ENCODE measurements at places on chromosomes 2 and 18.
A peak's percentile ranks its signal among the peaks of the same experiment; 100 is the strongest.

DNA sequence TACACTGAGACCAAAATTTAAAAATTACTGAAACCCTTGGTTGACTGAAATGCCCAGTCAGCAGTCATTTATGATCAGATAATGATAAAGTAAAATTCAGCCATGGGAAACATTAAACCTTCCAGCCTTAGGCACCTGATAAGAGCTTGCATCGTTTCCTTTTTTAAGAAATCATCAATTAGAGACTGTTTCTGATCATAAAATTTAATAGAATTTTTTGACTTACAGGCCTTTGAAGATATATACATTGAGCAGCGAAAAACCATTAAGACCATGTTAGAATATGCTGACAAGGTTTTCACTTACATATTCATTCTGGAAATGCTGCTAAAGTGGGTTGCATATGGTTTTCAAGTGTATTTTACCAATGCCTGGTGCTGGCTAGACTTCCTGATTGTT, 99.6 kb upstream of the CSRNP3 start:
- DNase-seq = no peak

GRCh38 chr18:45063246-45064038, 382.8 kb downstream of the SETBP1 start:
- DNase-seq = no peak

- no peak for DNase-seq
Observed at GRCh38 chr2:241931084-241931975, 61.8 kb downstream of the RTP5 start.

DNA sequence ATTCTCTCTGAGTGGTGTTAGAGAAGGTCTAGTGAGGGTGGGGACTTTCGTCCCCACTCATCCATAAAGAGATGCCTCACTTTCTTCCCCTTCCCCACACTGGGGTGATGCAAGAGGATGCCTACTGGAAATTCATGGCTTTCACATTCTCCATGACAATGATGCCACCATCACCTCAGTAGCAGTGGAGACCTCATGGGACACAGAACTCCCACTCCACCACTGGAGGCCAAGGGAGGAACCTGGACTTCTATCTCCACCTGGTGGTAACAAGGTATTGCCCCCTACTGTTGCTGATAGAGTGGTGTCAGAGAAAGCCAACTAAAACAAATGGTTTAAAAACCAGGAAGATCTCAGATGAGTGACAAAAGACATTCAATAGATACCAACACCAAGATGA, 110.9 kb downstream of the INHBB start:
- no peak for DNase-seq

GRCh38 chr2:32977228-32977758, 30.5 kb downstream of the LTBP1 start:
- no peak for DNase-seq

- no peak for DNase-seq
Observed at GRCh38 chr18:3081584-3081991, 68.6 kb upstream of the LPIN2 start.

- DNase-seq = no peak
Observed at GRCh38 chr2:7573166-7573825, 656.1 kb downstream of the RNF144A start.

DNA sequence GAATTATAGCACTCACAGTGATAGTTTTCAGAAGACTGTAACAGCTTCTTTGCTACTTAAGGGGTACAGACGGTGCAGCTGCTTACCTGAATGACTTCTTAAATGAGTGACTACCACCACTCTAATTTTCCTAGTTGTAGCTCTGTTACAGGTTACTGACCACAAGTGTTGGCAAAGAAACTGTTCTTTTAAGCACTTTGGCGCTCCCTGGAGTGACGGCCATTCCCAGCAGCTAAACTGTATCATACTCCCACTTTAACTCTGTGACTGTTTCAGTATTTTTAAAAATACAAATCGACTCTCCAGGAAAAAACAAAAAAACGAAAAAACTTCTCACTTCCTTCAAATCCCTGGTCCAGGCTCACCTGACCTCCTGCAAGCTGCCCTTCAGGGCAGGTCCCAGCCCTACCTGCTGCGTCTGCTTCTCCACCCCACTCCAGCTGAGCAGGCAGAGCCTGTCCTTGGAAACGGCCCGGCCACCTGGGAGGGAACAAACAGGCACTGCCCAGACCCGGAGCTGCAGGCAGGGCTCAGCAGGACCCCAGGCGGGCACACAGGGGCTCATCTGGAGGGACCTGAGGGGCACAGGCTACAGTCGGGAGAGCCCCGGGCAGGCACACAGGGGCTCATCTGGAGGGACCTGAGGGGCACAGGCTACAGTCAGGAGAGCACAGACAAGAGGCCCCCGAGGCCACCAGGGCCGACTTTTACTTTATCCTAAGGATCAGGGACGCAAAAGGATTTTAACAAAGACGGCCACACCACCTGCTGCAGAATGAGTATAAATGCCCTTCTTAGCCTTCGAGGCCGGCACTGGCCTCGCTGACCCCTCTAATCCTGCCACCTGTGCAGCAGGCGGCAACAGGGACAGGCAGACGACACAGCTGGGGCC, 24.5 kb downstream of the SLC66A2 start:
- DNase-seq = no peak

DNA sequence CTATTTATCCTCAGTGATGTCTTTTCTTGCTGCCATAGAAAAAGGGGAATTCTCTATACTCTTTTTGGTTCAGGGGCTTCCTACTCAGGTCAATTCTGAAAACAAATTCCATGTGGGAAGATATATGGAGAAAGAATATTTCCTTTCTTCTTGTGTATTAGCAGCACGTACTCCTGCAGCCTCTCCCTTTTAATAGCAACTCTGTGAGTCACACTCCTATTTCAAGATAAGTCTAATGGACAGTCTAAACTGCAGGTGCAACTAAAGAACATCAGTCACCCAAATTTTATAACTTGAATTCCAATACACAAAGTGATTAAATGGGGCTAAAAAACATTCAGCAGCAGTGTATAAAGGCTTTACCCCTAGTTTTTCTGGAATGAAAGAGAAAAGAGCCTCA, 942.2 kb downstream of the CNTNAP5 start:
- DNase-seq = no peak

DNA sequence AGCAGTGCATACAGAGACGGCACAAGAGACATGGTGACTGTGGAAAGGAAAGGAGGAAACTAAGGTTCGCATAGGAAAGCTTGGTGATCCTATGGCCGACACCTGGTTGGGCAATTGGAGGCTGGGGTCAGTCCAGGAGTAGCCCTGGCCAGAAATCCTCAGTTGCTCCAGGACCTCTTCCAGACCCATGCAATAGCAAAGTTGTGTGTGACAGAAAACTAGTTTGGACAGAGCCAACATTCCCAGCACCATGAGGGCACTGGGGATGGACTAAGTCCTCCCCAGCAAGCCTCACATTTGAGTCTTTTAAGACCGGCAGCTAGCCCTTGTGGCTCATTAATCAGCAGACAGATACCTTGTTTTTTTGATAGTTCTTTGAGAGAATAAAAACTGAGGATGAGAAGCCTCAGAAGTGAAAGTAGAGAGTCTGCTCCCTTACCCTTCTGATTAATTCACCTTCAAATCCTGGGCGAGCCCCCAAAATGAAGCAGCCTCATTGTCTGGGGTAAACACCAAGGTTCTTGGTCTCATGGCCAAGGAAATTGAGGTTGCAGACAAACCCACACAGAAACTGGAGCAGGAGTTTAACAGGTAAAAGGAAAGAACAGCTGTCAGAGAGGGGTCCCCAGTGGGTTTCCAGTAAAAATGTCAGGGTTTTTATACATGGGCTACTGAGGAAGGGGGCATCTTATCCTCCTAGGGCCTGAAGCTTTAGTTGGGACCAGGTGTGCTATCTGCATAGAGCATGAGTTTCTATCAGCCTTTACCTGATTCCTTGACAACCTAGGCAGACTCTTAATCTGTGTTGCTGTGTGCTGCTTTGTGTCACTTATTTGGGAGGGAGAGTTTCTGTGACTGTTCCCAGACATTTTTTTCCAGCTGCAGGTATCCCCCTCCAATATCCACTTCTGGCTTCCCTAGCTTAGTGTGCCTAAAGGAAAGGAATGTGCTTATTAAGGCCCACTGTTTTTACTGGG, 39.1 kb downstream of the STK17B start:
- peak; percentile 31 for DNase-seq

GRCh38 chr18:24560511-24560981, 100.1 kb downstream of the HRH4 start:
- DNase-seq = no peak

DNA sequence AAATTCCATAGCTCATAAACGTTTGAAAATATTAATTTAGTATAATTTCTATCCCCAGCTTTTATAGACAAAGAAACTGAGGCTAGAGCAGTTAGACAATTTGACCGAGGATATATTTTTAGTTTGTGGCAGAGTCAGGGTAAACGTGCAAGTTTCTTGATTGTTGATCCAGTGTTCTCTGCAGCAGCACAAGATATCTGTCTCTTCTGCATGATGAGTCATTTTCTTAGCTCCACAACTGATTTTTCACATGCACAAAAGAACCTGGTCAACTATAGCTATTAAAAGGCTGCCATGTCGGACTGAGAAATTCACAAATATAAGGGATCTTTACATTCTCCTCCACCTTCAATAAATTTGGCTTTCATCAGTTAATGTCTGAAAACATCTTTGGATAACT, 143.4 kb upstream of the CYP26B1 start:
- DNase-seq = no peak

- no peak for DNase-seq
Observed at GRCh38 chr18:41464278-41464677, 490.8 kb upstream of the PIK3C3 start.

DNA sequence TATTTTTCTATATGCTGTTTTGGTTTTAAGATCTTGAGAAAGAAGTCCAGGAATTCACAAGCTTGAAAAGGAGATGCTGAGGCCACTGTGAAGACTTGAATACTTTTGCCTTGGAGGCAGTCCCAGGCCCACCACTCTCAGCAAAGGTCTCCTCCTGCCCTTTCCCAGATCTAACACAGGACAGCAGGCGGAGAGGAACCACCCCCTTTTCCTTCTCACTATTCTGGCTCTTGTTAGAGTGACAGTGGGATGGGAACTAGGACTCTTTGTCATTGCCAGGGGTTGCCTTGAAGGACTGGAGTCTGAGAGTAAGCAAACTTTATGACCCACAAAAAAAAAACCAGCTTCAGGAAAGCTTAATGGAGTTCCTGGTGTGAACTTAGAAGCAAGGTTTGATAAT, 54.7 kb downstream of the E2F6 start:
- no peak for DNase-seq

DNA sequence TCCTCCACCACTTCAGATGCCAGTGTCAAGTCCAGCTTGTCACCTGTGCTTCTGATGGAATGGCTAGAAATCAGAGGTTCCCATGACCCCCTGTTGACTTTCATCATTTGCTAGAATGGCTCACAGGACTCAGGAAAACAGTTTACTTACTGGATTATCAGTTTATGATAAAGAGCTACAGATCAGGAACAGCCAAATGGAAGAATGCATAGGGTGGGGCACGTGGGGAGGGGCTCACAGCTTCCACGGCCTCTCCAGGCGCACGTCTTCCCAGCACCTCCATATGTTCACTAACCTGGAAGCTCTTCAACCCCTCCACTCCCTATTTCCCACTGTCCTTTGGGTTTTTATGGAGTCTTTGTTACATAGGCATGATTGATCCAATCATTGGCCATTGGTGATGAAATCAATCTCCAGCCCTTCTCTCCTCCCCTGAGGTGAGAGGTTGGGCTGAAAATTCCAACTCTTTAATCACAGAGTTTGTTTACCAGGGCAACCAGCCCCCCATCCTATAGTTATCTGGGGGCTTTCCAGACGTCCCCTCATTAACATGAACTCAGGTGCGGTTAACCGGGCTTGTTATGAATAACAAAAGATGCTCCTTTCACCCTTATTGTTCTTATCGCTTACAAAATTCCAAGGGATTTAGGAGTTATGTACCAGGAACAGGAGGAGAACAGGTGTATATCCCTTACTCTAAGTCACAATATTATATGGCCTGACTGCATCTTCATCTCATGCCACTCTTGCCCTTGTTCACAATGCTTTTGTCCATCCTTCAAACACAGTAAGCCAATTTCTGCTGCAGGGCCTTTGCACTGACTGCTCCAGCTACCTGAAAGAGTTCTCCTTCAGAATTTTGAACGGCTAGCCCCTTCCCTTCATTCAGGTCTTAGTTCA, 35.2 kb downstream of the ANXA4 start:
- no peak for DNase-seq

- DNase-seq = no peak
Observed at GRCh38 chr2:200625958-200626363, 40.1 kb downstream of the AOX1 start.

DNA sequence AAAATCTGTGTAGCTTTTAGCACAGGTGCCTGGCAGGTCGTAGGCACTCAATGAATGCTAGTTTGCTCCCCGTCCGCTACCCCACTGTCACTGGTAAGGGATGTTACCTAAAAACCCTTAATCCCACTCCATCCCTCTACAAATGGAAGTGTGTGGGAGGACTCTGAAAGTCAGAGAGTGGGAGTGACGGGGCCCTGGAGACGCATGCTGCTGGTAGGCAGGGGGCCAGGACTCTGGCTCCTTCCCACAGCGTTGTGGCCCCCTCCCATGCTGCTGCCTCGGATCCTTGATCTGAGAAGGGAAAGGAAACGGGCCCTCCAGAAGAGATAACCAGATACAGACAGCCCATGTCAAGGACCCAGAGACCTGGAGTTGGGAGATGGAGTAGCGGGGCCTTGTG, 249.3 kb downstream of the HAUS1 start:
- no peak for DNase-seq

- DNase-seq = no peak
Observed at GRCh38 chr18:48942554-48943261, 8.1 kb downstream of the SMAD7 start.

GRCh38 chr2:26757873-26758789, 6.0 kb upstream of the SLC35F6 start:
- no peak for DNase-seq

DNA sequence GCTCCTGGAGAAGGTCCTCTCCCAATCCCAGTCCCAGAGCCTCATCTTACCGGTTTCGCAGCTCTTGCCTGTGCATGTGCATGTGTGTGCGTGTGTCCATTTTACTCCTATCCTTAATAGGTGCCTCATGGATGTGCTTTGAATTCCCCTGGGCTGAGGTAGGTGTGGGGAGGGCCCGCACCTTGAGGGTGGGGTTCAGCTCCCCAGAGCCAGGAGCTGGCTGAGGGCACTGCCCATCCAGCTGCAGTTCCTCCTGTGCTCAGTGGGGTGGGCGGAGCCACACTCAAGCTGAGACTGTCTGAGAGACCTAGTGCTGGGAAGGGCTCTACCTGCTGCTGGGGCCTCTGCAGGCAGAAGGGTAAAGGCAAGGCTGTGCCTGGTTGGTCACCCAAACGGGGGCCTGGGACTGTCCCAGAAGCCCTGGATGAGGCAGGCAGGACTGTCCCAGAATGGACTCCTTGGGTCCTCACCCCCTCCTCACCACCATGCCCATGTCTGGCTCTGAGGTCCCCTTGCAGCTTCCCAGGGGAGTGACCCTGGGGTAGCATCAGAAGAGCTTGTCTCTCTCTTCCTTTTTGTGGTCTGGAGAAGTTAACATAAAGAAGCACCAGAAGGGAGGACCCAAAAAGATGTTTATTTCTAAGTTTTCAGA, 8.9 kb downstream of the GDF7 start:
- no peak for DNase-seq

DNA sequence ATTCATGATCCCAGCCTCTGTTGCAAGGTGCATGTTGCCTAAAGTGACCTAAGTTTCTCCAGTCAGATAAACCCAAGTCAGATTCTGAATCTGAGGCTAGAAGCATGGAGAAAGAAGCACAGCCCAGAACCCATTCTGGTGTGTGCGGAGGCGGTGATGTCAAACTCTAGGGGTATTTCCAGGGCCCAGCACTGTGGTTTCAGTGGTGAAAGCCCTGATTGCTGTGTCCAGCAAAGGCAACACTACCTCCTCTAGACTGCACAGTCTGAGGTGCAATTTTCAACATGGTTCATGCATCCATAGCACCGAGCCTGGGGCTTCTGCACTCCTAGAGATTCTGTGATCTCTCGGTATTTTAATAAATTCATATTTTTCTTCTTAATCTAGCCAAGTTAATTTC, 264.8 kb upstream of the KLHL29 start:
- no peak for DNase-seq

All from stimulated activated CD4-positive, alpha-beta T cell treated with anti-CD3 and anti-CD28 coated beads, TNF-alpha, amount 100 ng/mL, for 24 hours (primary cell).